ENCODE measurements at places on chromosomes 4 and X.
A peak's percentile ranks its signal among the peaks of the same experiment; 100 is the strongest.

- DNase-seq: no peak
Observed at GRCh38 chr4:104352211-104352610, 142.5 kb downstream of the CXXC4 start.

- DNase-seq: no peak
Observed at GRCh38 chr4:163544407-163545038, 50.0 kb downstream of the TMA16 start.

- no peak for DNase-seq
Observed at GRCh38 chr4:70927502-70928137, 25.5 kb downstream of the MOB1B start.

DNA sequence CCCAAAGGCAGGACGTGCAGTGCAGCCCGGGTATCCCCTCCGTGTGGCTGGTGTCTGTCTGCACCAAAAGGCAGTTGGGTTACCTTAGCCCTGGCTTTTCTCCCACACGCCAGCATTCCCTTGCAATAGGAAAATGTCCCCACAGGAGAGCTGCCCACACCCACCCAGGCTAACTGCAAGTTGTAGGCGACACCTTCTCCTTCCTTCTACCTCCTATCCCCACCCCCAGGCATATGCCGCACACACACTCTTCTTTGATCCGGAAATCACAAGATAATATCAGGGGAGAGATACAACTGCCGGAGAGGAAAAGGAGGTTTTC is 444 bp upstream of the APBB2 start:
- DNase-seq: no peak

DNA sequence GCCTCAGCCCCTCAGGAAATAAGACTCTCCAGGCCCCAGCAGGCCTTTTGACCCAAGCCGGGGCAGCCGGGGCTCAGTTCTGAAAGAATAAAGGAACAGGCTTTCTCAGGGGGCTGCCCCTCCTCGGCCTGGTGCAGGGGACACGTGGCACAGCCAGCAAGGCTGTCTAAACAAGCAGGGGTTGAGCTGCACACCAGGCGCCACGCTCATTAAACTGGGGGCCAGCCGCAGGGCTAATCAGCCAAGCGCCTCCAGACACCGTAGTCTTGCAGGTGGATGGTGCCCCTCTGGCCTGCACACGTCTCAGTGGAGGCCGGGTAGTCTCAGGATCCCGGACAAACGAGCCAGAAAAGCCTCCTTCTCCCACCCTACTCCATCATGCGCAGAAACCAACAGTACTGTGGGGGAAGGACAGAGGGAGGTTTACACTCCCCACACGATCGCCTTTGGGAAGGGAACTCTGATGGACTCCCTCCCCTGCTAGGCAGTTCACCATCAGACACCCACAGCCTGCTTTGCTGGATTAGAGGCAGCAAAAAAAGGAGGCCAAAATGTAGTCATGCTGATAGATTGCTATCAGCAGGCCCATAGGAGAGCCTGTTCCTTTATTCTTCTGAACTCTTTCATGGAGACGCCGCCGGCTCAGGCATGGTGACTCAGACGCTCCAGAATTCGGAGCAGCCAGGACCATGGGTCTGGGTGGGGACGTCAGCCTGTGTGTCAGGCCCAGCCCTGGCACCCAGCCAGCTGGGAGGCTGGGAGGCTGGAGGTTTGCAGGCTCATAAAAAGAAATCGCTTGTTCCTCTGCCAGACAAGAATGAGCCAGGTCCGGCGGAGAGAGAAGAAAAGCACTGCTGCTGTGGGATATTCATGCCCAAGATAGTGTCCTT is 342.4 kb downstream of the BCOR start:
- peak; percentile 89 for DNase-seq

- no peak for DNase-seq
Observed at GRCh38 chr4:78584863-78585547, 33.4 kb downstream of the ANXA3 start.

DNA sequence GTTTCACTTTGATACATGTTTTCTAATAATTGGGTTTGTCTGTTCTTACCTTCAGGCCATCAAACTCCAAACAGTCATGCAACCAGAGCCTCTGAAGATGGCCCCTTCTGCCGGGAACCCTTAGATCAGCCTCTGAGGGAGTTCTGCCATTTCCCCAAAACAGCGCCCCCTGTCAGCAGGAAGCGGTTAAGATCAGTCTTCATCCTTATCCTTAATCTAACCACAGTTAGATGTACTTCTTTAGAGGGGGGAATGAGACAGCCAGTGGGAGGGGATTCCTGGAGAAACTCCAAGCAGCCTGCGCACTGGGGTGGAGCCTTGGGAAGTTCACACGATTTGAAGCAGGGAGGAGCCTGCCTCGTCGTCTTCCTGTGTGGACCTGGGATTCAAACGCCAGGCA is 185.4 kb downstream of the INPP4B start:
- DNase-seq: no peak

DNA sequence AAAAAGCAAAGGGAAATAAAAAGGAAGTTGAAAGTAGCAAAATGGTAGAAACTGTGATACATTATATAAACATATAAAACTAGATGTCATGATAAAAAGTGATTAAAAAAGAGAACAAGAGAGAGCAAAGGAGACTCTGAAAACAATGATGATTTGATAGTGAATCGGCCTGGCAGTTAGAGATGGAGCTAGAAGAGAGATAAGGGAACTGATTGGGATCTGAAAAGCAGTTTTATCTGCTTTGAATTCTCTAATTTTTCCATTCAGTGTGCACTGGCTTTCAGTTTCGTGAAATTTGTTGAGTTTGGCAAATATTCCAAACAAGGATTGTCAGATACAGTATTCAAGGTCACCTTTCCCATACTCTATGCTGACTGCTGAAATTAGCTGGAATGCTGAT is 21.9 kb upstream of the CCSER1 start:
- DNase-seq: no peak

DNA sequence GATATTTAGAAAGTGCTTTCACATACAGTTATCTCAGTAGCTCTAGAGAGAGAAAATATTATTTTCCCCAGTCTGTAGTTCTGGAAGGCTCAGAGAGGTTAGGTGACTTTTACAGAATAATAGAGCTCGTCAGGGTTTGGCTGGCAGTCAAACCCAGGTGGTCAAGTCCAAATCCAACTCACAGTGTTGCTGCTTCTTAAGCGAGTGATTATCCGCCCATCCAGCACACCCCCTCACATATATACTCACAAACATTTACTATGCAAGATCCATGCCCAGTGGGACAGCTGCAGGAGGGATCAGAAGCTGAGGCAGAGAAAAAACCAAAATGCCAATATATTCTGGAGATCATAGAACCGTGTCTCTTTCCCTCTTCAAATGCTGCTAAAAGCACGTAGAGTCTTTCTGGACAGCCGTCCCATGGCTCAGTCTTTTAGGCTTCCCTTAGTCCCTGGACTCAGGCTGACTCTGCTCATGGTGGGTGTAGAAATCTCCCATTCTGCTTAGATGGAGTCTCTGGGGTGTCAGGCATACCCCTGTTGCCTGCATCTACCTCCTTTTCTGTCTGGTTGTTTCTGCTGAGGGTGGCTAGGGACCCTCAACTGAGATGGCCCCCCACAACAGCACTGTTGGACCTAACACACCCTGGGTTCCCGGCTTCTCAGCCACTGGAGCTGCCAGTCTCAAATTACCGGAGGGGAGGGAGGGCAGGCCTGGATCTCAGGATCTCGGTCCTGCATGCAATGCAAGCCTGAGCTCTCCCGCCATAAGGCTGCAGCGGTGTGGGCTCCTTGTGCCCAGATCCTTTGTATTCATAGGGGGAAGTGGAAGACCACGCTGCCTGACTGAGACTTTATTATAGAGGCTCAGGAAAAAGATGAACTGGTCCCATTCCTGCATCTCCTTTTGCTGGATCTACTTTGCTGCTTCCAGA is at the start of gene CHRNA9:
CHRNA9 (plus strand) TSS at position 743 of the 934 bp plus-strand sequence; CDS start at position 878, 135 bp downstream.
- no peak for DNase-seq

- DNase-seq: no peak
Observed at GRCh38 chrX:13285229-13285628, 34.6 kb downstream of the ATXN3L start.

DNA sequence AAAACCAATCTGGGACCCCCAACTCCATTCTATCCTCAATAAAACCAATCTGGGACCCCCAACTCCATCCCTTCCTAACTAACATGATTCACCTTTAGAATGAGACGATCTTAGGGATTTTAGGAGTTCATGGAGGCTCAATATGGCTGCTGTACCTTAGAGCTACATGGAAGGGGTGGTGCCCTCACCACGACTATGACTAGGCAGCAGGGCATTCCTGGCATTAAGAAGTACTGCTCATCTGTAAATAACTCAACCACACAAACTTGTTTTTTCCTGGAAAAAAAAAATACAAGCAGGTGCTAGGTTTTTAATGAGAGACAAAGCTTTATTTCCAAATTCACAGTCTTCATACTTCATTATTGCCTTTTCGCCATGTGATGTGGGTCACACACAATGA is 346.5 kb upstream of the FAT1 start:
- no peak for DNase-seq

DNA sequence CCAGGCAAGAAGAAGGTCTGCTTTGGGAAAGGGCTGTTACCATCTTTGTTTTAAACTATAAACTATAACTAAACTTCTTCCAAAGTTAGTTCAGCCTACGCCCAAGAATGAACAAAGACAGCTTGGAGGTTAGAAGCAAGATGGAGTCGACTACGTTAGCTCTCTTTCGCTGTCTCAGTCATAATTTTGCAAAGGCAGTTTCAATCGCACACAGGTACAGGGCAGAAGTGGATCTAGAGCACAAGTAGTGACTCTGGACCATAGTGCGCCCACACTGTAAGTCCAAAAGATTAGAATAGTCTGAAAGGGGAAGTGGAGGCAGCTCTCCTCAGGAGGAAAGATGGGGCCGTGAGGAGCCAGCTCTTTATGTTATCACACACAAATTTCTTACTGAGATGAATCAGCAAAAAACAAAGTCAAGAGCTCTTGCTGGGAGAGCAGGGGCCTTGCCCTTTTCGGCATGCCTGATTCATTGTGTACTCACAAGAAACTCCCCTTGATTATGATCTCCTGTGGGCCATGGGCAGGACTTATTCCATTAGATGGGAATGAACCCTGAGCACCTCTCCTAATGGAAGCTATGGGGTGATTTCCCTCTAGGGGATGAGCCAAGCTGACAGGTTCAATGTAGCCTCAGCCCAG is 58.6 kb downstream of the FUNDC1 start:
- no peak for DNase-seq

DNA sequence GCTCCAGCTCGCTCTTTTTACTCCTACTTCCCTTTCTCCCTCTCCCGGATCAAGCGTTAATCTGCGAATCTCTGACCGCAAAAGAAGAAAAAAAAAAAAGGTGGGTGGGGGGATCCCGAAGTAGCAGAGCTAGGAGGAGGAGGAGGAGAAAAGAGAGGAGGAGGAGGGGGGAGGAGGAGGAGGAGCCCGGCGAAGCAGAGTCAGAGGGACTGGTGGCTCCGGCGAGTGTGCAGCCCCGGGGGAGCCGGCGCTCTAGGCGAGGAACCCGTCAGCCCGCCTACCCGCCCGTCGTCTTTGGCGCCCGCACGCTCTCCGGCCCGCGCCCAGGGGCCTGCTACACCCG is at the start of gene NHSL2:
NHSL2 (plus strand) TSS at position 203 of the 343 bp plus-strand sequence.
- no peak for DNase-seq

DNA sequence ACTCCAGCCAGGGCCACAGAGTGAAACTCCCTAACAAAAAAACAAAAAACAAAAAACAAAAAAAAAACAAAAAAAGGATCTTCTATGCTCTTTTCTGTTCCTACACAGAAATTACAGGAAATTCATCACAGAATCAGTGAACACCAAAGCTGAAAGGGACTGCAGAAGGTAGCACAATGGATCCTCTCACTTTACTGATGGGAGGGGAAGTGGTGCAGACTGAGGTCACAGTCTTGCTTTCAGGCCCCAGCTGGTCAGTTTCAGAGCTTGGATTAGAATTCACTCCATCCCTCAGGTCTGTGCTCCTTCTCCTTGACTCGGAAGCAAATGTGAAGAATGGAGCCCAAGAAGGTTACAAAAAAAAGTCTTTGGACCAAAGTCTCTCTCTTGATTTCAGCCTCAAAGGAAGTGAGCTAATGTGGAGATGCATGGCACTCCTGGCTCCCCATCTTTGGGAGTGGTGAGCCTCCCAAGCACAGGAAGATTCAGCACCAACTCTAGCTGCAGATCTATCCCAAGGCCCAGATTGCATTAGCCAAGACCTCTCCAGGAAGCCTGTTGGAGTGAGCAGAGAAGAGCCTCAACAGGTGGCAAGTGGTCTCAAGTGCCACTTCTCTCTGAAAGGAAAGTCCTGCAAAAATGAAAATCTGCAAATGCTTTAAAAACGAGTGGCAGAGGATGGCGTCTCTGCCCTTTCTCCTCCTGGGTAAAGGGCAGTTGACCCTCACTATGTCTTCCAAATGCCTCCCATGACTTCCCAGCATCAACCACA is 176.0 kb downstream of the MAML3 start:
- no peak for DNase-seq

- DNase-seq: no peak
Observed at GRCh38 chr4:157076578-157076947, 613 bp downstream of the GLRB start.

GRCh38 chrX:136710325-136710951 is 62.5 kb downstream of the CD40LG start:
- DNase-seq: no peak

DNA sequence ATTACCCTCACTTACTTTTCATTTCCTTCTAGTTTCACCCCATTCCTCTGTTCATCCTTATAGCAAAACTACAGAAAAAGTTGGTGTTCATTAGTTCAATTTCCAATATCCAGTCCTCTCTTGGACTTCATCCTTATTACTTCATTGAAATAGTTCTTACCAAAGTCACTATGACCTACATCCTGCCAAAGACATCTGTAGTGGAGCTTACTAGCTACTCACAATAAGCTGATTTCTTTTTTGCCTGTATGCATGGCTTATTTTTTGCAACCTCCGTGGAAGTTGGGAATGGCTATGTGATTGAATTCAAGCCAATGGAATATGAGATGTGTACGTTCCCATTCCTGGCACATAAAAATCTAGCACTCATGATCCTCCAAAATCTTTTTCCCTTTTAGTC is 4.6 kb upstream of the CDKL2 start:
- no peak for DNase-seq

GRCh38 chr4:187417721-187418120 is 577.9 kb upstream of the ZFP42 start:
- no peak for DNase-seq

- DNase-seq: peak; percentile 37
Observed at GRCh38 chr4:173334891-173335752, 964 bp upstream of the HMGB2 start.

DNA sequence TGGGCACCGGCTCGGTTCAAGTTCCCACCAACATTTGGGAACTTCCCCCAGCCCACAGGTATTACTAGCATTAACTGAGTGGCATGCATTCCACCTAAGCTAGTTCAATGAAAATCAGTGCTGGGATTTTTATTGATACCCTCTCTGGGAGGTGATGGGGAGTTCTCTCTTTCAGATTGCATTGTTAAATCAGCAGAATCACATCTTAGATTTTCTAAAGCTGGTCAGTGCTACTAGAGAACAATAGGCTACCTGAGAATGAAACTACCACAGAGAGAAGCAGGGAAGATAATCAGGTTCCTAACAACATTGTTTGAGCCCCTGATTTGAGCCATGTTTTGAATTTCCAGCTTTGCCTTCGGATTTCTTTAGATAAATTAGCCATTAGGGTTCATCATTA is 16.0 kb downstream of the EPGN start:
- DNase-seq: no peak

DNA sequence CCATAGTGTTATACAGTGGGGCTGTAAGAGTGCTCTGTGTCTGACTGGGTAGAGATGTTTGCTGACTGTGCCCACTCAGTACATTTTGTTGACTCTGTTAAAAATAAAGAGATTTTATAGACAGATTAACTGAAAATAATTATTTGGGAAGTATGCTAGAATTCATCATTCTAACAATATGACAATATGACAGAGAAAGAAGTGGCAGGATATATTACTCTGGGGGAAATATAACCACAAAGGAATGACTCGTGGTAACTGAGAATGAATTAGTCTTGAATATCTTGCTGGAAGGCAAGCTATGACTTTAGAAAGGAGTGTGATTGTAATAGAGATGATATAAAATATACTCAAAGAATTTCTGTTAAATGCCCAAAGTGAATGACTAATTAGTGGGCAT is 46.8 kb downstream of the TMEM165 start:
- DNase-seq: no peak

All from fibroblast of skin of left biceps (primary cell).